NCI-H1694 (cell line): ENCODE measurements at places on chromosomes 2 and 18.

- DNase-seq, result no peak
Measured at GRCh38 chr18:26575865-26576217, 27.5 kb upstream of the KCTD1 start.

GRCh38 chr2:190150413-190150812, 87.9 kb upstream of the MSTN start:
- no peak for DNase-seq

DNA sequence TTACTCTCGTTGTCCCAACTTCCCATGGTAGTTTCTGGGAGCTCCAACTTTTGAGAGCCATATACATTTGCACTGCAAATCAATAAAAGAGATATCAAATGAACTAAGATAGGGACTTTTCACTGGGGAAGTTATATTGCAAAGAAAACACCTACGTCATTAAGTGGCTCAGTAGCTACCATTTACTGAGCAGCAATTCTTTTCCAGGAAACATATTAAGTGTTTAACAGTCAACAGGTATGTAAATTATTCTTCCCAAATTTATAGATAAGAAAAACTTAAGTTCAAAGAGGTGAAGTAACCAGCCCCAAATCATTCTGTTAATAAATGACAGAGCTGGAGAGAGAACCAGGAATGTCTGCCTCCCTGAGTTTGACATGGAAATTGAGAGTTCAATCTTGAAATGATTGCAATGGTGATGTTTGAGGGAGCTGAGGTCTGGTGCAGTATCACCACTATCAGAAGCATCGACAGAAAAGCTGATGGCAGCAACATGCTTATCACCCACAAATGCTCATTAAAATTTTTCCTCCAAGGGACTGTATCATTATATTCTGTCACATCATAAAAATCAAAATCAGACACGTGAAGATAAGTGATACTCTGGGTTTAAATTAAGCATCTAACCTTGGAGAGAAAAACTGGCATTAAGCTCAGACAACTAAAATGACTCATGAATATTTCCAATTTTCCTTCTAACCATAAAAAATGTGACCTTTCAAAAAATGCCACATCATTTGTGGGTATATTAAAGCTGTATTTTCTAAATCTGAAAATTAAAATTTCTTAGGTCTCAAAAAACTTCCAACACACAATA, 43.4 kb downstream of the GAREM1 start:
- DNase-seq, result no peak

- DNase-seq, result no peak
Measured at GRCh38 chr2:60565472-60565871, 12.0 kb upstream of the BCL11A start.

DNA sequence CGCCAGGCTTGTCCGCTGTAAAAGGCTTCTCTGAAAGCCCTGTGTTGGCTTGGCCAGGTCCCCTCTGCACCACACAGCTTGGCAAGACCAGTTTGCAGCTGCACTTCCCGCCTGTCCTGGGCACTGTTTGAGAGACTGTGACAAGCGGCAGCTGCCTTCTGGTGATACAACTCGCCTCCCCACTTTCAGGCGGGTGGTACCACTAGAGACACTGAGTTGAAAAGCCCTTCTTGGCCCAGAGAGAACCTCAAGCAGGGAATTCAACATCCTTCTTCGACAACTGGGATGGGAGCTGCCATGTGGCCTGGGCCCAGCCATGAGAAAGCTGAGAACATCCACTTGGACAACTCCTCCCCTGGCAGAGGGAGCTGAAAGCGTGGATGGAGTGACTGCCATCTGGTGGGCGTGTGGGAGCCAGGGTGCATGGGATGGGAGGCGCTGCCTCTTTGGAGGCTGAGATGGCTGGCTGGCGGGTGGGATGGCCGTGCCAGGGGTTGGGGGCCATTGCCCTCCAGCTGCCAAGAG, 125.5 kb upstream of the REV1 start:
- DNase-seq, result no peak

DNA sequence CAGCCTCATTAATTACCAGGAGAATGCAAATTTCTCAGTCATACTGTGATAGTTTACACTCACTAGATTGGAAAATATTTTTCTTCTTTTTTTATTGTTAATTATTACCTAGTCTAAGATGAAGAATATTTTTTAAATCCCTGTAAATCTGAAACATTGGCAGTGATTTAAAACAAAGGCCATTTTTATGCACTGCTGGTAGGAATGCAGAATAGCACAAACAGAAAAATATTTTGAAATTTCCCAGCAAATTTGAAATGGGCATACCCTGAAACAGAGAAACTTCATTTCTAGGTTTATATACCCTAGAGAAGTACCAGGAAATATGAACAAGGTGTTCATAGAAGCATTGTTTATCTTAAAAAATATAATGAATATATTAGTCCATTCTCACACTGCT, 31.0 kb downstream of the DYNAP start:
- DNase-seq, result no peak

DNA sequence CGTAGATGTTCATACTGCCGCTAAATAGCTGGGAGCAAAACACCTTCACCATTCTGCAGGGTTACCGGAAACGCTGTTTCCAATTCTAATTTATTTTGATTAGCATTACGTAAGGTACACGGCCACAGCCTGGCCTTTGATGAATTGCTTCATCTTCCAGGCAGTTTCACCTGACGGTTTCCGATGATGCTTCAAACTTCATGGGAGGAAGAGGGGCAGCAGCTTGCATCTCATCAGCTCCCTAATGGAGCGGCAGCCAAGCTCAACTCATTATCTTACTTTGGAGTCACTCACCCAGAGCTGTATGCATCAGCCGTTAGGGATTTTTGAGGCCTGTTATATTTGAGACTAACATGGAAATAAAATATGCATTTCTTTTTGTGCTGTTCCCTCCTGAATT, 54.8 kb downstream of the TMEM18 start:
- DNase-seq, result no peak

- DNase-seq, result no peak
Measured at GRCh38 chr2:145055651-145056050, 535.7 kb upstream of the ZEB2 start.

DNA sequence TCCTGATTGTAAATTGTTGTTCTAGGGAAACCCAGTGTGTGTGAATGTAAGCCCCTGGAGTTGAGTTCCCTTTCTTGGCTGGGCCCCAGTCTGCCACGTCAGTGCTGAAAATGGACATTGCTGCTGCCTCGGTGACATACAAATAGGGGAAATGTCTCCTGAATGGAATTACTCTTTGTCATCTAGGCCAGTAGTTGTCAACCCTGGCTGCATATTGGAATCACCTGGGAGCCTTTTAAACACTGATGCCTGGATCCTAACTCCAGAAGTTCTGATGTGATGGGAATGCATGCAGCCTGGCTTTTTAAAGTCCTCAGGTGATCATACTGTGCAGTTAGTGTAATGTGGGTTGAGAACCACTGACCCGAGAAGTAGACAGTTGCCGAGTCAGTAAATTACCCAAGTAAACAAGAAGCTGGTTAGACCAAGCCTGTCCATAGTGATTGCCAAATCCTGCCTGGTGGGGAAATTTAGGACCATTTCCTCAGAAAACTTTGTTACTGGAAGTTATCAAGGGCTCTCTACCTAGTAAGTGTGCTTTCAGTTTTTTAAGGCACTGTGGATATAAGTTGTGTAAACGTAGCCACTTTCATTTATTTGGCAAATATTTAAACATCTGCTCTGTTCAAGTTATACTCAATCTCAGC, 27.6 kb upstream of the IL1R1 start:
- DNase-seq, result no peak

- no peak for DNase-seq
Measured at GRCh38 chr2:240344904-240345303, 90.6 kb upstream of the GPC1 start.

GRCh38 chr2:160289126-160289525, 89.1 kb upstream of the ITGB6 start:
- DNase-seq, result no peak

DNA sequence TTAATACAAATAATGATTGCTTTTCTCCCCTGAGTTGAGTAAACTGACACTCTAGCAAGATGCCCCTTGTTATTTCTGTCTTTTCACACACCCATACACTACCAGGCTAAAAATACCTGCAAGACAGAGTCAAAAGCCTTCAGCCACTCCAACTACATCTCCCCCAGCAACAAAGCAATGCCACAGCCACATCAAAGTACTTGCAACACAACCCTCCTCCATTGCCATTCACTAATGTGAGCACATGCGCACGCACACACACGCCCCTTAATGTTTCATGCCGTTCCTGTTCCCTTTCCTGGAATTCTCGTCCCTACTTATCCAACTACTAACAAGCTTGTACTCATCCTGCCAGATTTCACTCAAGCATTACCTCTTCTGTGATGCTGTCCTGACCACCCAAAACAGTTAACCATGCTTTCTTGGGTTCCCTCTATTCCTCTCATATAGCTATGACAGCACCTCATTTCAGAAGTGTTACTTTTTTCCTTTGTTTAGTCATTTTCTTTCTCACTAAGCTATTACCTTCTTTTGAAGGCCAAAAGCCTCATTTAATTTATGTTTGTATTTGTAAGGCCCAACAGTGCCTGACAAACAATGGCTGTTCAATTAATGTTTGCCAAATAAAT, 29.6 kb downstream of the SLC25A12 start:
- no peak for DNase-seq

GRCh38 chr2:226673314-226673723, 126.3 kb downstream of the IRS1 start:
- DNase-seq, result no peak

DNA sequence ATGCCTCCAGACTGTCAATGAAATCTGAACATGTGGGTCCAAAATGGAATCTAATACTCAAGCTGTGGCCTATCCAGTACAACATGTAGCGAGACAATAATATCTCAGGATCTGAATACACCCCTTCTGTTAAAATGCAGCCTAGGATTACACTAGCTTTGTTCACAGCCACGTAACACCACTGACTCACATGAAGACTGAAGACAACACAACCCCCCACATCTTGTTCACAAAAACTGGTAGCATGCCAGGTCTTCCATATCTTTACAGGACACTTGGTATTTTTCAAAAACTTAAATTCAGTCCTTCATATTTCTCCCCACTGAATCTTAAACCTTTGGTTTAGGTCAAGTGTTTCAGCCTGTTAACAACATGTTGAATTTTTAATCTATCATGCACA, 84.2 kb downstream of the SLC8A1 start:
- DNase-seq, result no peak

GRCh38 chr2:98731894-98732349, 990 bp upstream of the MGAT4A start:
- no peak for DNase-seq

DNA sequence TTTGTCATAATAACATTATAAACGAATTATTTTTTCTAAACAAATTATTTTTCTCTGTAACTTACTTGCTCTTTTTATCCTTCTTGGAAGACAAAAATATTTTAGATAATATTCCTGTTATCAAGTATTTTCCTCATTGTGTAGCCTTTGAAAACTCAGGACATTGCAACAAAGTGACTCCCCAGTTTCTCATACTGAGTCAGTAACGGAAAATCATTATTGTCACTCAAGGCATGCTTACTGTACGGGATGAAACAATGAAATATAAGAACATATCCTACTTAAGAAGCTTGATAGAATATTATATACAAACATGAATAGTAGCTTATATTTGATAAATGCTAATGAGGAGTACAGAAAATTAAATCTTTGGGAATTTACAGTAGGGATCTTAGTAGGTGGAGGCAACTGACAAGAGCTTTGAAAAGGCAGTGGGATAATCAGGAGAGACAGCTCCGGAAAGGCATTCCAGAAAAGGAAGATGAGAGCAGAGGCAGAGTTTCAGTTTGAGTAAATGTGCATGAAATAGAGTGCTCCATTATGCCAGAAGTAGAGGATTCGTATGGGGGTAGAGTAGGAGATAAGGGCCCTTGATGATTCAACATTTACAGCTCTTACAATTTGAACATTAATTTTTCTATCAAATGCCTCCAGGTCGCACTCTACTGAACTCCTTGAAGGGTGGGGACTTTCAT, 14.0 kb upstream of the YES1 start:
- DNase-seq, result no peak

GRCh38 chr2:226548732-226549131, 250.9 kb downstream of the IRS1 start:
- DNase-seq, result no peak

DNA sequence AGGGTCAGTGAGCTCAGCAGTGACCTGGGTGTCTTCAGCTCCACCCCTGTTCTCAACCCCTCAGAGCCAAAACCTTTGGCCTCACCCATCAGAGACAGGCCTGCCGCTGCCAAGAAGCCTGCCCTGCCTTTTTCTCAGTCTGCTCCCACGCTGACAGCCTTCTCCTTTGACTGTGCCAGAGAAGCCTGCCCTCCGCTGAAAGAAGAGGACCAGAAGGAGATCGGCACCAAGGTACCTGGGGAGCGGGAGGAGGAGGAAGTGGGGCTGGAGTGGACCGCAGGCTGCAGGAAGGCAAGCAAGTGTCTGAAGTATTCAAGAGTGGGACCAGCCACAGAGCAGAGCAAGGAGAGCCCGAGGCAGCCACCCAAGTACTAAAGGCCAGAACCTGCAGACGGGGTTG, 33.2 kb downstream of the TOGARAM2 start:
- DNase-seq, result no peak

DNA sequence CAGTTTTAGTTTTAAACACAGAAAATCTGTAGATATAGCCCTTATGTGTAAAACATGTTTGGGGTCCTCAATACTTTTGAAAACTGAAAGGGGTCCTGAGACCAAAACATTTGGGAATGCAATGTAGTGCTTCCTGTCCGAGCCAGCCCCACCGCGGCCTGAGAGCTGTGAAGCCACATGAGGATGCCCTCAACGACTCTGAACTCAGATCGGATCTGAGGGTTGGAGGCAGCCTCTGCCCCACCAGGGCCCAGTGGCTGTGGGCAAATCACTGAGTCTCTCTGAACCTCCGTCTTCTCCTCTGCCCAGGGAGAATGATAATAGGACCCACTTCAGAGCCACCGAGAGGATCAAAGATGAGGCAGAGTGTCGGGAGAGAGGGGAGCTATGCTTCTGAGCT, 33.4 kb upstream of the HPCAL1 start:
- DNase-seq, result no peak

DNA sequence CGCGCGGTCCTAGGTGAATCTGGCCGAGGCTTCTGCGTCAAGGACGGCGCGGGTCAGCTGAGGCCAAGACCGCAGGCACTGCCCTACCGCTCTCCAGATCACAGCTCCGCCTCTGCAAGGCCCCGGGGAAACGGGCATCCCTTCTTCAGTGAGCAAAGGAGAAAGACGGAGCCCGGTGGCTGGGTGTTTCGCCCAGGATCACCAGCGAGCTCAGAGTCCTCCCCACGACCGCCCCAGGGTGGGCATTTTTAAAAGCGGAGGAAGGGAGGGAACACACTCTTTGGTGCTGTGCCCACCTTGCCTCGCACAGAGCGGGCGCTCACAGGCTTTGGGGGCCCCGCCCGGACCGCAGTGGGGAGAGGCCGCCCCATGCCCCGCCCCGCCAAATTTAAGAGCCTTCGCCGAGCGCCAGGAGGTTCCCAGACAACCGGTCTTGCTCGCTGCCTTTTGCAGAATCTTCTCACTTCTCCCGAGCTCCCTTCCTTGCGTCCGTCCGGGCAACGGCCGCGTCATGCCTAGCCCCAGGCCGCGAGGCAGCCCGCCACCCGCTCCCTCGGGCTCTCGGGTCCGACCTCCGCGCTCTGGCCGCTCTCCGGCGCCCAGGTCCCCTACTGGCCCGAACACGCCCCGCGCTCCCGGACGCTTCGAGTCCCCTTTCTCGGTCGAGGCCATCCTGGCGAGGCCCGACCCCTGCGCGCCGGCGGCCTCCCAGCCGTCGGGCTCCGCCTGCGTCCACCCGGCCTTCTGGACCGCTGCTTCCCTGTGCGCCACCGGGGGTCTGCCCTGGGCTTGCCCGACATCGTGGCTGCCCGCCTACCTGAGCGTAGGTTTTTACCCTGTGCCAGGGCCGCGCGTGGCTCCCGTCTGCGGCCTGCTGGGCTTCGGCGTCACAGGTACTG, at the start of gene NOTO:
Gene NOTO, plus strand, starts transcription at position 419 of the 899 bp plus-strand sequence. Its CDS starts 93 bp downstream, at position 512.
- no peak for DNase-seq
